Activated naive CD4-positive, alpha-beta T cell treated with anti-CD3 and anti-CD28 coated beads, Interleukin-2, amount 50 U/mL, for 16 hours (primary cell): ENCODE measurements at places on chromosomes 5 and 9.

DNA sequence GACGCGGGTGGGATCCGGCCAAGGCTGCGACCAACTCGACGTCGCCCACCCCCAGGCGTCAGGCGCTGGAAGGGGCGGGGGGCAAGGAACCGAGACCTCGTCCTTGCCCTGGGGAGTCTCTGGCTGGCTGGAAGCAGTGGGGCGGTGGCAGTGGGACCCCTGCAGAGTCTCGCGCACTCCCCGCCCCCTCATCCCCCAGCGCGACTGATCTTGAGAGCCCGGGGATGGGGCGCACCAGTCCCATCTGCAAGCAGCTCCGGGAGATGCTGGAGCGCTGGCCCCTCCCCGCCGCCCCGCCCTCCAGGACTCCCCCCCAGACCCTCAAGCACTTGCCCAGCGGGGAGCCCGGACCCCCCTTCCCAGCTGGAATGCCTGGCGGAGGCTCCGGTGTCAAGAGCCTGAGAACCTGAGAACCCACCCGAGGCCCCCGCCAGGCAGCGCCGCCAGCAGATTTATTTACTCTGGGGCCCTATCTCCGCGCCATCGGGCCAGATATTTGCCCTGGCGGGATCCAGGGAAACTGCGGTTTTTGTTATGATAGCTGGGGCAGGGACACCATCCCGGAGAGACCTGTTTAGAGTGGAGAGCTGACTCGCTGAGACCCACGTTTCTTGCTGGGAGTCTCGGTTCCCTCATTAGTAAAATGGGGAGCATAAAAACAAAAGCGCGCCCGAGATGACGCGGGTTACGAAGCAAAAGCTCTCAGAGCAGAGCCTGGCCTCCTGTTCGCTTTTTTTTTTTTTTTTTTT, 1.2 kb downstream of the PRRT1B start:
- no peak for DNase-seq

DNA sequence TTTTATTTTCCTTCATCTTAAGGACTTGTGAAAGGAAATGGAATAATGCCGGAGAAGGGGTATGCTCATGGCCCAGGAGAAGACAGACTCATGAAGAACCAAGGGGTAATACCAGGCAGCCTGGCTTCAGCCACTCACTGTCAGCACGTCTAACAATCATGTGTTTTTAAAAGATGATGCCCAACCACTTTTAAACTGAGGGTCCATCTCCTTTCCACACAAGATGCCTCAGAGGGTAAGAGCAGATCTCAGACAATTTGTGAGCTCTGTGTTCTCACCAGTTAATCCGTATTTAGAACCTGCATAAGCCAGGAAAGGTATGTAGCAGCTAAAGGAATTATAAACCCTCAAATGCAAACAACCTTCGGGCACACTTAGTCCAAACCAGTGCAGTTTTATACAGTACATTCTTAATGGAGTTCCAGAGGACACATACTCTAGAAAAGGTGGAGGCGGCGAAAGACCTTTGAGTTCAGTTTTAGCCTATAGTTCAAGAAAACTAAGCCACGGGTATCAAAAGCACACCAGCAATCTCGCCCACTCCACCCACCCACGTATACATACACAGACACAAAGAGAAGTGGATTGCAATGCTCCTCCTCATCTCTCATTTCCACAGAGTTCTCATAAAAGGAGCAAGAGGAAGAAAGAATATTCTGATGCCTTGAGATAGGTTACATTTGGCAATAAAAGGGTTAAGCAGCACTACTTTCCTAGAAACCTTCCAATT, 2.6 kb downstream of the DIAPH1 start:
- peak; percentile 23 for DNase-seq

DNA sequence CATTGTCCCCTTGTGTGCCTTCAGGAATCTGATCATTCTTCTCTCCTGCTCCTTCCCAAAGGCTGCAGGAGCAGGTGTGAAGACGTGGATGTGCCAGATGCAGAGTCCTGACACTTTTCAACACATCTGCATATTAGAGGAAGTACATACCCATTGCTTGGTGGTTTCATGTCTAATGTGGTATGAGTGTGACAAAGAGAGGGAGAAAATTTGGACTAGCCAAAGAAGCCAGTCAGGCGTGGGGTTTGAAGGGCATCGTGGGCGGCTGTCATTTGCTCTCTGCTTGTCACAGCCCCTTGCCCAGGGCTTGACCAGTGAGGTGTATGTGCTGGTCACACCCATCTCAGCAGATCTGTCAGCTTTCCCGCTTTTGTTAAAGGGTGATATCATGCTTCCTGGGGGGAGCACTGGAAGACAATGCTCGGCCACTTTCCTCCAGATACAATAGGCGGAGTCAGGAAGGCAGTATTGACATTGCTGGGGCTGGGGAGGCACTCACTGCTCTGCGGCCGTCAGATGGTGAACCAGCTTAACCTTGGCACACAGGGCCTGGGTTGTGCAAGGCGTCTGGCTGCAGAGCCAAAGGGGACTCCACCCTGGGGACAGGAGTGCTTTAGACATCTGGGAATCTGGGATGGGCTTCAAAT, 8.6 kb downstream of the TEK start:
- DNase-seq, result no peak

GRCh38 chr5:177591690-177592009, 353 bp upstream of the TMED9 start:
- DNase-seq, result no peak

DNA sequence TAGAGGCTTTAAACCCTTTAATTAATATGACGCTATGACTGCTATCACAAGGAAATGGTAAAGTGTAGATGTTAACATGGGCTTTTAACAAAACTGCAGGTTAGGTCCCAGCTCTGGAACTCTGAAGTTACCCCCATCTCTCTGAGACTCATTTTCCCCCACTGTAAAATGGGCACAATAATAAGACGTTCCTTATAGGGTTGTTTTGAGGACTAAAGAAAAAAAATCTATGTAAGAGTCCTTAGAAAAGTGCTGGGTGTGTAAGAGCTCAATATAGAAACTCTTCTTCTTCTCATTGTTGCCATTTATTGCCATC, 45.8 kb upstream of the STK32A start:
- DNase-seq, result no peak

DNA sequence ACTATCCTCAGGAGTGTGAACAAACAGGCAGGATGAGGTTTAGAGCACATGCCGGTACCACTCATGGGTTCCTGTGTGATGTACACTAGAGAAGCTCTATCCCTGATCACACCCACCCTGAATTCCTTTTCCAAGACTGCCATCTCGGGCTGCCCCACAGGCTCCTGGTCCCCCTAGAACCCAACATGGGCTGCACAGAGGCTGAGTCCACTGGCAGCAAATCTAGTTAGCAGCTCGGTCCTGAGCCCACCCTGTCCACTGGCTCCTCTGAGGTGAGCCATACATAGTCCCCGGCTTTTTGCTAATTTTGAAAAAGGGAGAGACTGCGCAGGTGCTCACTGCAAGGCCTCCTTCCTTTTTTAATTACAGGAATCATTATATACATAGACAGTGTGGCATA, 227.0 kb downstream of the FSTL4 start:
- no peak for DNase-seq

- no peak for DNase-seq
Measured at GRCh38 chr5:127518319-127518621, 830 bp downstream of the PRRC1 start.

DNA sequence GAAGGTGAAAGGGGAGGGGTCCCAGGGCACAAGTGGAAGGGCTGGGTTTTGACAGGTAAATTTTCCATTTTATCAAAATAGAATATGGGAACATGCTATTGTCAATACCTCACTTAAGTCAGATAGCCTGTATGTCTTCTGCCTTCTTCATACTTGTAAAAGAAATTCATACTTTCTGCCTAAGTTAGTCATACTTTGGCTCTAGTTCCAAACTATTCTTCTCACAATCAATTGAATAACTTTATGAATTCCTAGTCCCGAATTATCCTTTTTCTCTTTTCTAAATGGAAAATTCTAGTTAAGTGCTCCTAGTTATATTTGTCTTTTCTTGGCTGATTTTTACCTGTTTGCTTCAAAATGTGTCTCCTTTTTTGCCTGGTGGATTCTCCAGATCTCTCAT, 271.4 kb downstream of the CSNK1G3 start:
- DNase-seq, result no peak

- no peak for DNase-seq
Measured at GRCh38 chr5:122358372-122358979, 46.4 kb downstream of the SNCAIP start.

DNA sequence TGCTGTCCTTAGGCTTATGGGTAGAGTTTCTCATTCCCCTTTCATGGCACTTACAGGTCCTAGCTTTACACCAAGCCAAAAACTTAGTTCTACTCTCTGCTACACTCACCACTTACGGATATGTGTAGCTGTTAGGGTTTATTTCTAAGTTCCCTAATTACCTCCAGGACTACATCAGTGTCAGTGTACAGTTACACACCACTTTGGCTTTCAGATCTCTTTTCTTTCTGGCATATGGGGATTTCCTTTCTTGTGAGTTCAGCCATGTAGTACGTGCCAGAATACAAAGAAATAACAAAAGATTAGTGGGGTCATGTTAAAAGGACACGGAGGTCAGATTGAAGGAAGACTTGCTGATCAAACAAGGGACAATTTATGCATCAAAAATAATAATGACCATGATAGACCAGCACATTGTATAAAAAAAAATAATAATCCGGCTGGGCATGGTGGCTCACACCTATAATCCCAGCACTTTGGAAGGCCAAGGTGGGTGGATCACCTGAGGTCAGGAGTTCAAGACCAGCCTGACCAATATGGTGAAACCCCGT, 41.8 kb downstream of the LYRM7 start:
- DNase-seq, result no peak

- DNase-seq, result no peak
Measured at GRCh38 chr9:123073991-123074422, 40.5 kb downstream of the GPR21 start.

- no peak for DNase-seq
Measured at GRCh38 chr5:154456540-154456939, 10.7 kb downstream of the SAP30L start.

DNA sequence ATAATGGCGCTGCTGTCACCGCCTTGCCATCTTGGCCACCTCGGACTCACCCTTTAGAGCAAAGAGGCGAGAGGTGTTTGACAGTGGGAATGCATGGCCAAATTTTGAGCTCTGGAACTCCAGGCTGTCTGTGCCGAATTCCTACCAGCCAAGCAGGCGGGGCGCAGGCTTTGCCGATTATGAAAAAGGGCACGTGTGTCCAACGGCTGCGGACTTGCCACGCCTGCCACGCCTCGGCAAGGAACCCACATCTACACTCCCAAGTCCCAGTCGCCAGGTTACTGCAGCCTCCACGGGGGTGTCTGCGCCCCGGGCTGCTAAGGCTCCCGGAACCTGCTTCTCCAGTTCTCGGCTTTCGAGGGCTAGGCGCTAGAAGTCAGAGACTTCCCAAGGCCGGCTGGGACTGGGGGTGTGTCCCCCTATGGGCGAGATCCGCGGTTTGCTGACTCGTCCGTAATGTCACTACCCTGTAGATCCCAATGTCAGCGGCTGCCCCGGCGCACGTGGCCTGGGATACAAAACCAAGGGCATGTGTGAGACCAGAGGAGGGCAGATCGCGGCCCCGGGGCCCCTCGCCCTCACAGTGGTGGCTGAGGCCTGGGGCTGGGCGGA, 2.8 kb downstream of the NPR3 start:
- DNase-seq, result no peak
